SW 1271 (cell line): ENCODE measurements at places on chromosomes 4 and X.

- no peak for DNase-seq
Measured at GRCh38 chrX:109360301-109360700, 121.6 kb downstream of the GUCY2F start.

DNA sequence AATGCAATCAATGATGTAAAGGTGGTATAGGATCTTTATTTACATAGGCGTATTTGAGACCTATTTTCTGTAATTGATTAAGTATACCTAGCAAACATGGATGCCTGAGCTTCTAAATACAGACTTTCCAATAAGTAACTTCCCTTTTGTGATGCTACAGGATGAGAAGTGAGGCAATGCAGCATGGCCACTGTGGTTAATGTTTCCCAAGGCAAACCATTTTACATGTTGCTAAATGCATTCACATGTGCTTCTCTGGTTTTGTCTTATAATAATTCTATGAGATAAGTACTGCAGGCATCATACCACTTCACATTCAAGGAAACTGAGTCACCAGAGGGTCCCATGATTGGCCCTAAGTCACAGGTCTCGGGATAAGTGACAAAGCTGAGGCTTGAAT lies 35.7 kb upstream of the NKX3-2 start:
- DNase-seq: no peak

DNA sequence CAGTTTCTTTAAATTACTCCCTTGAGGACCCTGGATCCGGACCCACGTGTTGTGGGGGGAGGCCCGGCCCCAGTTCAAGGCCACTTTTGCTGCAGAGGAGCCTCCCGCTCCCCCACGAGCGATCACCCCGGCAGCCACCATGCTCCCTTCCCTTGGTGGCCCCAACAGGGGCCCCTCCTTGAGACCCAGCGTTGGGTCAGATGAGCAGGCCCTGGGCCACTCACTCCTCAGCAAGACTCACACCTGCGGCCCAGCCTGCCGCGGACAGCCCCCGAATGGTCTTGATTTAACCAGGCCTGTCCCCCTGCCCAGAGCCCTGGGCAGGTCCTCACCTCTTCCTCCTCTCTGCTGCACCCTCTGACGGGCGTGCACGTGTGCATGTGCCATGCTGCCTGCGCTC lies 4.3 kb downstream of the CPLX1 start:
- no peak for DNase-seq

- DNase-seq: no peak
Measured at GRCh38 chr4:55921093-55921492, 27.7 kb upstream of the CEP135 start.

DNA sequence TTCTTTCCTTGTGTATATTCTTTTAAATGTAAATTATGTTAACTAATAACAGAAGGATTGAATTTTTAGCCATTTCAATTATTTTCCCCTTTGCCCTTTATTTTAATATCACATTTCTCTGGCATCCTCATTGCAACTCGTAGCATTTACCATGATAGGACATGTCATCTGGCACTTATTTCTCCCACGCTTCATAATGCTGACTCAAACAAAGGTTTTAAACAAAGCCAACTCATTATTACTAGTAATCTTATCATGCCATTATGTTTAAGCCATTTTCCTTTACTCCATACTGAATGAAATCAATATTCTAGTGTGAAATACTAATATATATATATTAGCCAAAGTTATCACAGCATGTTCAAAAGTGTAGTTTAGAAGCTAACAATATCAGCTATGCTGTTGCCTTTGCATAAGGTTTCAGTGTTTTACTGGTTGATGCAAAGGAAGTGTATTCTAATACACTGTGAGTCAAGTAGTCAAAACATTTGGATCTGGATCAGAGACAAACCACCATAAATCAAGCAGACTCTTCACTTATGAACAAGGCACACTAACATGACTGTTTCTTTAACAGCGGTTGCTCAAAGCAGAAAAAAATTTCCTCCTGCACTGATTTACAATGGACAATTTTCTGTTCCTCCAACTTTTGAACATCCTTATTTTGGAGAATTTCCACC lies 281.6 kb downstream of the SLC7A11 start:
- DNase-seq: no peak

DNA sequence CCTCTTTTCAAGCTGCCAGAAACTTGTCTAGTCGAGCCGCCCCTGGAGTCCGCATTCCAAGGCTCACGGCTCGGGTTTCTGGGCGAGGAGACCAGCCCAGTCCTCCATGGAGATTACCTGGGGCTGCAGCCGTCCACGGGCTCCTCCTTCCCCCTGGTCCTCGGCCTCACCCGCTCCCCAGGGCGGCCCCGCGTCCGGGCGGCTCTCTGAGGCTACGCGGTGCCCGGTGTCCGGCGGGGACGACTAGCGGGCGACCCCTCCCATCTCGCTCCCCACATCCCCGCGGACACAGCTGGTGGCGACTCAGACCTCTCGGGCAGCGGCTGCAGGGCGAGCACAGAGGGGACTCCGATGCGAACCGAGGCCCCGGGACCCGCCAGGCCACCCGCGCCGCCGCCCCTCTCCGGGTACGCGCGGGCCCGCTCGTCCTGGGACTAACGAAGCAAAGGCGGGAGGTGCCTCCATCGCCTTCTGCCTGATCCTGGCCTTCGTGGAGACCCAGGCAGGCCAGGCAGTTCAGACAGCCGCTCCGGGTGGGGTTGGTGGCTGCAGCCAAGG lies 159.4 kb downstream of the TRAM1L1 start:
- no peak for DNase-seq

GRCh38 chrX:13697976-13698375 lies 9.0 kb downstream of the RAB9A start:
- no peak for DNase-seq
